IMR-90 (cell line): ENCODE measurements at places on chromosomes 3 and 15. TPM values are rescaled to one million over a fixed set of nuclear protein-coding genes. Genes with fewer than 3 reads are reported as not detected.

RHCG gene
- not detected in 2 replicates for total RNA-seq

MELTF gene
- total RNA-seq, result 0.18 and 0.28 TPM in 2 replicates

AMT gene
- total RNA-seq, result 0.28 and 0.36 TPM in 2 replicates

CHRD gene
- under 0.01 TPM in 1 of 2 replicates, not detected in the other for total RNA-seq

ALDH1A3 gene
- 5.0 and 8.6 TPM in 2 replicates for total RNA-seq

HTR3E gene
- not detected in 2 replicates for total RNA-seq

METTL6 gene
- total RNA-seq, result 21.5 and 32.5 TPM in 2 replicates

CRABP1 gene
- not detected in 2 replicates for total RNA-seq

UCN2 gene
- 0.54 and 0.56 TPM in 2 replicates for total RNA-seq

PLSCR4 gene
- 2.8 and 3.8 TPM in 2 replicates for total RNA-seq

MEGF11 gene
- not detected in 2 replicates for total RNA-seq

TMEM43 gene
- 103 and 114 TPM in 2 replicates for total RNA-seq

IQCF5 gene
- not detected in 2 replicates for total RNA-seq

PDHB gene
- 73.5 and 86.9 TPM in 2 replicates for total RNA-seq

TIMMDC1 gene
- 44.2 and 52.5 TPM in 2 replicates for total RNA-seq

UBXN7 gene
- 16.1 and 18.9 TPM in 2 replicates for total RNA-seq

PRKCD gene
- total RNA-seq, result 3.3 and 4.3 TPM in 2 replicates
